ENCODE measurements at places on chromosomes 12 and 14.

GRCh38 chr12:26112703-26113147, 12.1 kb downstream of the BHLHE41 start:
- DNase-seq: no peak

DNA sequence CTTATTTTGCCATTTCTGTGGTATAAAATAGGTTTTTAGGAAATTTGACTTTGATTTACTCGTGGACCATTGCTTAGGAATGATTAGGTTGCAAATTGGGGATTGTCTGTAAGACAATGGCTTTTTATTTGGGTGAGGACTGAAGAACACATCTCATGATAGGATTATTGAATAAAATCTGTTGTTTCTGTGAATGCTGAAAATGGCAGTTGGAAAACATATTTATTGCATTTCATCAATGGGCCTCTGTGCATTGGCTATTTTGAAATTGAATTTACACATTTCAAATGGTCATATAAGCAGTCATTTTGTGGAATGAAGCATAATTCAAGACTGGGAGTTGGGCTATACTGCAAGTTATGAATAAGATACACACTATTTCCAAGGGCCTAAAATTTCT, 46.0 kb downstream of the FGD4 start:
- DNase-seq: no peak

- peak; percentile 76 for DNase-seq
Observed at GRCh38 chr12:51678086-51678724, 87.2 kb downstream of the SCN8A start.

DNA sequence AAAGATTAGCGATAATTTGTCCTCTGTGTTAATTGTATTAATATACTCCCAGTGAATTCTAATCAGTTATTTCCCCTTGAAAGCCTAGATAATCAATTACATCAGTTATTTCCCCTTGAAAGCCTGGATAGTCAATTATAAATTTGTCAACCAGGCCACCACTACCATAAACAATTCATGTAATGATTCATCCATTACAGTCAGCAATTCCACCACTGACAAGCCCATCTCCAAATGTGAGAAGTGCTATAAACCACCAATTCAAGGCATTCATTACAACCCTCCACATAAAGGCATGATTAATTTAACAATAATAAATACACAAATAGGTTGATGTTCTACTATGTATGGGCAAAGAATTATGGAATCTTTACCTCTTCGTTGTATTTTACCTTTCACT, 40.9 kb downstream of the INTS13 start:
- no peak for DNase-seq

GRCh38 chr12:5952031-5952430, 7.0 kb upstream of the ANO2 start:
- no peak for DNase-seq

- no peak for DNase-seq
Observed at GRCh38 chr12:6096527-6096926, 27.9 kb downstream of the VWF start.

- no peak for DNase-seq
Observed at GRCh38 chr12:63942464-63943241, 98.2 kb downstream of the SRGAP1 start.

DNA sequence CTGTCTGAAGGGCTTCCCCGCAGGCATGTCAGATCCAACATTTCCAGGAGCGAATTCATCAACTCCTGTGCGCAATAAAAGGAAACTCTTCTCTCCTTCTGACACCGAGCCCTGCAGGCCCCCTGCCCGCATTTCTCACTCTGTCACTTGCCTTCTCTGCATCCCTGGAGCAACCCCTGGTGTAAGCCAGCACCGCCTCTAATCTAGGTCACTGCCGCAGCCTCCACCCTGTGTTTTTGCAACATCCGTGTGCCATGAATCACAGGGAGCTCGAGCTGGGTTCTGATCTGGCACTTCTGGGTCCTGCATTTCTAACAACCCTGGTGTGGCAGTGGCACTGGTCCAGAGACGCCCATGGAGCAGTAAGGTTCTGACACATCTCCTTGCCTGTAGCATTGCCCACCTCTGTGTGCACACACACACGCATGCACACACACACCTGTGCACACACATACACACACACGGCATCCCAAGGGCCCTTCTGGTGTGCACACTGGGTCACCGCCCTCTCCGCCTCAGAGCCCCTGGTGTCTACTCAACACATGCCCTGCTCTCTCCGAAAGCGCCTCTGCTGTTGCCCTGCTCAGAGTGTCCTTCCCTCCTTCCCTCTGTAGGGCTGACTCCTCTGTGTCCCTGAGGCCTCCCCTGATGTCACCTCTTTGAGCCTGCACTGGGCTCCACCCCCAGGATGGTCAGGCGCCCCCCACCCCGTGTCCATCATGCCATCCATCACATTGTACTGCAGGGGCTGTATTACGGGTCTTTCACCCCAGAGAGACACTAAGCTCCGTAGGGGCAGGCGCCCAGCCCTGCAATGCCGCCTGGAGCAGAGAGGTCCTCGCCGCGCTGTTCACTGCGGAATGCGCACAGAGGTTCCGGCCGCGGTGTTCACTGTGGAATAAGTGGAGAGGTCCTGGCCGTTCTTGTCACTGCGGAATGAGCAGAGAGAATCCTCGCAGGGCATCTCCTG, 111.4 kb upstream of the SFSWAP start:
- no peak for DNase-seq

GRCh38 chr12:130969223-130969622, 15.5 kb downstream of the ADGRD1 start:
- no peak for DNase-seq

- DNase-seq: no peak
Observed at GRCh38 chr14:43143106-43143505, 1364.0 kb downstream of the FSCB start.

- no peak for DNase-seq
Observed at GRCh38 chr12:97977870-97978405, 515.3 kb downstream of the RMST start.

DNA sequence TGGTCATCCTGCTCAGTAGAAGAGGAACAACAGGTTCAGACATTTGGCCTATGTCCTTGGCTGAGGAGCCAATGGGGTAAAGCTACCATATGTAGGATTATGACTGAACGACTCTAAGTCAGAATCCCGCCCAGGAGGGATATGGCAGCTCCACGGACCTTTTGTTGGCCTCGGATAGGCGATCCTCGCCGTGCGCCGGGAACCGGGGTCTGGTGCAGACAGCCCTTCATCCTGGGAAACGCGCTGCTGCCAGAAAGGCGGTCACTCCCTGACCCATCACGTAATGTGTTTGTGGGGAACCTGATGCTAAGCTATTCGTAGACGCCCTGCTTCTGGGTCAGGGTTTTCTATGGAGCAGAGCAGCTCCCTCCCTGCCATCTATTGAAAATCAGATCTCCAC, 178.9 kb upstream of the ALG10B start:
- no peak for DNase-seq

DNA sequence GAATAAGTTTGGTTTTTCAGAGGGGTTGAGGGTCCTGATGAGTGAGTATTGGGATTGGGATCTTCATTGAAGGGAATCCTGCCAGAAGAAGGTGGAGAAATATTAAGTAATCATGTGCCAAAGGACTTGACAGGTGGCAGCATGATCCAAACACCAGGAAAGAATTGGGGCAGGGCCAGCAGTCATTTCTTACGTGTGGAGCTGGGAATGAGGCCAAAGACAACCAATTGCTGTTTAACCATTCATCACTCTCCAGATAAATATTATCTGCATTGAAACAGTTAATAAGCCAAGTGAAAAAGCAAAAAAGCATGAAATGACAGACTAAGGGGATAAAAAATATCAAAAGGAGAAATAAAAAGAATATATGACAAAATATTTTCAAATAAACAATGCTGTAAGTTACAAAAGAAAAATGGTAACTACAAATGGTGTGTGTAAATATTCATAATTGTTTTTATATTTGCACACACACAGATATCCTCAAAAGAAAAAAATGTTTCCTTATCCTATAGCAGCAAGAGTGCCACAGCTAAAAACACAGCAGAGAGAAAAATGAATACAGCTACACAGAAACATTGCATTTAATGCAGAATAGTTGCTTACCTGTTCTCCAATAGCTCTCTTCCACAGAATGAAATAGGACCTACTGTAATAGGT, 26.2 kb downstream of the C2CD5 start:
- peak; percentile 72 for DNase-seq

DNA sequence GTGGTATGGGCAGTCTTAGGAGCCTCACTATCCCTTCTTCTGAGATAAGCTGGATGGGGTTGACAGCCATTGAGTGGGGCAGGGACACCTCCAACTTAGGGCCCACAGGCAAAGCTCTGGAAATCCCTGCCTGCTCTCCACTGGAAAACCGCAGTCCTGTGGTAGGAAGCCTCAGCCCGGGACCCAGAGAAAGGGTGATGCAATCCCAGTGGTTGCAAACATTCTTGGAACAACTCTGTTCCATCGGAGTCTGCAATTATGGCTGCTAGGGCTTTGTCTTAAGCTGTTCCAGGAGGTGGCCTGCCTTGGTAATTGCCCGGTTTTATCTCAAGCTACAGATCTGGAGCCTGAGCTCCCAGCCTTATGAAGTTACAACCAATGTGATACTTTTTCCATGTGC, 133.4 kb downstream of the DICER1 start:
- no peak for DNase-seq

DNA sequence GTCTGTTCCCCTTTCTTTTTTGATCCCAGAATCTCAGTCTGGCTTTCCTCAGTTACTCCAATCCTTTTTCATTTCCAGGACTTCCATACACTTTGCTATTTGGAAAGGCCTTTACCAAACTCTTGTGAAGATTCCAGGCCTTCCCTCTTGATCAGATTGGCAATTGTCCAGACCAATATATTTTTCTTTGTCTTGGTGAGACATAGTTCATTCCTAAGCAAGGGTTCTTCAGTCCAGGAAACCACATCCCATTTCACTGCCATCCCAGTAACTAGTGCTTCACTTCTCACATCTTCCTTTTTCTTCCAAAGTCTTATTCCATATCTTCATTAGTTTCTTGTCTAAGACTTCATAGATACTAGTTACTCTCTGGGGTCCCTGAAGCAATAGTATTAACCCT, 2.1 kb upstream of the PTPRQ start:
- DNase-seq: peak; percentile 2

- peak; percentile 35 for DNase-seq
Observed at GRCh38 chr14:96592591-96593386, 90.6 kb downstream of the PAPOLA start.
